NCI-H1436 (cell line): ENCODE measurements at places on chromosomes 2 and 18.

- peak; percentile 30 for DNase-seq
These were observed 784 bp downstream of the CRACDL start for GRCh38 chr2:98935111-98935770.

- no peak for DNase-seq
These were observed 81.5 kb upstream of the LYPD6B start for GRCh38 chr2:148957023-148957422.

- DNase-seq = no peak
These were observed 18.0 kb upstream of the FAP start for GRCh38 chr2:162261032-162261945.

DNA sequence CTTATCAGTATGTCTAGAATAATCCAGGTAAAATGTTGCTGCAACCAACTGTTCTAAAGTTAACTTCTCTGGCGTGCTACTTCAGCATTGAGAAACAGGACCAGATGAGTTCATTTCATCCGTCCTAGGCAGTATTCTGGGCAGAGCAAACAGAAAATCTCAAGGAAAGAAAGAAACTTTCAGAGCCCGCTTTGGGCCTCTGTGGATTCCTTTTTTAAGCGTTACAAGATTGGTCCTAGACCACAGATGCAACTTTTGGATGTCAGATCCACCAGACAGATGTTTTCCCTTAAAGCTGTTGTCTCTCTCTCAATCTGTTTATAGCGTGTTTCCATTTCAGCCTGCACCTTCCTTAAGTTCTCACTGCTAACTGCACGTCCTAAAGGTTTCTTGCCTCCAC is 75.0 kb downstream of the BCL2 start:
- no peak for DNase-seq

- no peak for DNase-seq
These were observed 151.8 kb downstream of the SH3RF3 start for GRCh38 chr2:109280804-109281203.

GRCh38 chr18:36680042-36680441 is 148.8 kb downstream of the TPGS2 start:
- DNase-seq = no peak

GRCh38 chr2:240245184-240245583 is 104.7 kb upstream of the OTOS start:
- no peak for DNase-seq

DNA sequence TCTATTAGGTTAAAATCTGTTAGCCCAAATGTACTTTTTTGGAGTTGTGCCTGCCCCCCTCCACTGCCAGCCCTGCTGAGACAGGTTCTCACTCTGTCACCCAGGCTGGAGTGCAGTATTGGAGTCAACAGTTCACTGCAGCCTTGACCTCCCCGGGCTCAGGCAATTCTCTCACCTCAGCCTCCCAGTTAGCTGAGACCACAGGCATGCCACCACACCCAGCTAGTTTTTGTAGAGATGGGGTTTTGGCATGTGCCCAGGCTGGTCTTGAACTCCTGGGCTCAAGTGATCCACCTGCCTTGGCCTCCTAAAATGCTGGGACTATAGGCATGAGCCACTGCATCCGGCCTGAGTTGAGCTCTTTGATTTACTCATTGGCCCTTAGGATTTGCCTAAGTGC is 110.7 kb downstream of the ICA1L start:
- DNase-seq = no peak

DNA sequence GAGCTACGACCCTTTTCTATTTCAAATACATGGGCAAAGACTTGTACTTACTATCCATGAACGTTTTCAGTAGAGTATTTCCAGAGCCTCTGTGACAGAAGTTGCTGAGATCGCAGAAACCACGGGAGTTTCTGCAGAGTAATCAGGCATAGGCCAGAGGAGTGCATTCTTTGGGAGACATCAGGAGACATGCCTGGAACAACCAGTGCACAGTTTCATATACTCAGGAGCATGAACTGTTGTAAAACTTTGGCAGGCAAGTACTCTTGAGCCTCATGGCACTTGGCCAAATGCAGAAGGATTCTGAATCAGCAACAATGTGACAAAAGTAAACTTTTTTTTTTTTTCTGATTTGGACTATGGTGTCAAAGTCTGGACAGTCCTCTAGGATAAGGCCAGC is 307.1 kb downstream of the GRB14 start:
- no peak for DNase-seq

GRCh38 chr2:118197011-118197675 is 108.9 kb downstream of the INSIG2 start:
- no peak for DNase-seq

DNA sequence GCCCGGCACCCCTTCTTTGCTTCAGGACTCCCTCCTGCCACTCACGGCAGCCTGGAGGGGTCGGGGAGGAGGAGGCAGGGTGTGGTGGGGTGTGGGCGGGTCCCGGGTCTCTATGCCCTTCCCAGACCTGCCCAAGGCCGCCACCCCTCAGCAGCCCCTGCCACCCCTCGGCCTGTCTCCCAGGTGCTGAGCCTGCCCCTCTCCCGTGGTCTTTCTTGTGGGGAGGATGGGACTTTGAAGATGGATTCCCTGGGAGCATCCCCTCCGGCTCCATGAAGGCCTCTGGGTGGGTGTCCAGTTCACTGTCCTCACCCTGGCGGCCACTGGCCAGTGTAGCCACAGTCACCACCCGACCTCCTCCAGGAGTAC is 23.2 kb downstream of the KCNIP3 start:
- no peak for DNase-seq

GRCh38 chr2:217477583-217477982 is 525.2 kb downstream of the TNS1 start:
- DNase-seq = no peak

- no peak for DNase-seq
These were observed 85.1 kb downstream of the CDH7 start for GRCh38 chr18:65835881-65836280.

- DNase-seq = no peak
These were observed 22.9 kb upstream of the FSHR start for GRCh38 chr2:49177194-49177593.

DNA sequence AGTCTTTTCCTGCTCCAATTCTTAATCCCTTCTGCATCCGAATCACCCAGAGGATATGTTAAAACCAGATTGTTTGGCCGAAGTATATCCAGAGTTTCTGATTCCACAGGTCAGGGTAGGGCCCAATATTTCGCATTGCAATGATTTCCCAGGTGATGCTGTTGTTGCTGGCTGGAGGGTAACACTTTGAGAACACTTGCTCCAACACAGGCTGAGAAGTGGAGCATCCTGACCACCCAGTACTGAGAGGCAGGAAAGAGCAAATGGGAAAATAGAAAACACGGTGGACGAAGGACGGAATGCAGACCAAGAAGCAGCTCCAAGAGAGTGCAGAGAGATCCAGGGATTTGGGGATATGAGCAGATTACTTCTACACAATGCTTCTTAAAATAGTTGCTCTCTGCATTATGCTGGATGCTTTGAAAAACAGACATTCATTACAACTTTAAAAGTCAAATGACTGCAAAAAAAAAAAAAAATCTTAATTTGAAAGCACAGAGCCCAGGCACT is 362.2 kb upstream of the SLC14A2 start:
- no peak for DNase-seq

DNA sequence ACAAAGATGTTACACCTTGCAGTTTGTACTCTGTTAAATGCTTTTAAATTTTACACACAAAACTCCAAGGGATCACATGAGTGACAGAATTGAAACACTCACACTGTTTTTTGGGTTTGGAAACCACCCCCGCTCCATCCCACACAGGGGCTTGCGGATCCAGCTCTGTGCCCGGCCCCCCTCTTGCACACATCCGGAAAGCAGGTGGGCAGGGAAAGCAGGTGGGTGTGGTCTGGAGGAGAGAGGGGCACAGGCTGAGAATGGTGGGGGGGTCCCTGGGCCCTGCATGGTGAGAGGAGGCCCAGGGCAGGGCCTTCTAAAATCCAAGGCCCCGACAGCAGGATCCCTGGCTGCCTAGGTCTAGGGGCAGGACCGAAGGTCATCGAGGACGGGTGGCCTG is 88.5 kb upstream of the HPCAL1 start:
- no peak for DNase-seq
